ENCODE measurements at places on chromosomes 3 and 15. TPM values are rescaled to one million over a fixed set of nuclear protein-coding genes. Genes with fewer than 3 reads are reported as not detected.
A peak's percentile ranks its signal among the peaks of the same experiment; 100 is the strongest.

The PP2D1 gene
- not detected for total RNA-seq

The CEP19 gene
- total RNA-seq, result 3.2 TPM

The QRICH1 gene
- total RNA-seq, result 63.7 TPM

DNA sequence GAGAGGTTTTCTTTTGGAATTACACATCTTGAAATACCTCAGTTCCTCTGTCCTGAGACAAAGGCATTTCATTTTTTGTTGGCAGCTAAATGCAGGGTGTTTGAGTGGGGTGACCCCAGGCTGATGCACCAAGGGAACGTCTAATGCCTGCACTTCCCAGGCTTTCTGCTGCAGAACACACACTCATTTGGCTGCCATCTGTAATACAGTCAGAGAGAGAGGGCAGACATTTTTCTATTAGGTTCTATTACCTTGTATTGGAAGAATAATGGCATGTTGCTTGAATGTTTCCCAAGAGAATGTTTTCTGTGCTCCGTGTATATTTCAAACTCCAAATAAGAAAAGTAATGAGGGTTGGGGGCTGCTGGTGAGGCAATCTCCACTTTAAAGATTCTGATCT is 87.1 kb downstream of the PTPRG start:
- no peak for DNase-seq

GRCh38 chr3:136819731-136820679 is 1.1 kb downstream of the SLC35G2 start:
- DNase-seq, result no peak

DNA sequence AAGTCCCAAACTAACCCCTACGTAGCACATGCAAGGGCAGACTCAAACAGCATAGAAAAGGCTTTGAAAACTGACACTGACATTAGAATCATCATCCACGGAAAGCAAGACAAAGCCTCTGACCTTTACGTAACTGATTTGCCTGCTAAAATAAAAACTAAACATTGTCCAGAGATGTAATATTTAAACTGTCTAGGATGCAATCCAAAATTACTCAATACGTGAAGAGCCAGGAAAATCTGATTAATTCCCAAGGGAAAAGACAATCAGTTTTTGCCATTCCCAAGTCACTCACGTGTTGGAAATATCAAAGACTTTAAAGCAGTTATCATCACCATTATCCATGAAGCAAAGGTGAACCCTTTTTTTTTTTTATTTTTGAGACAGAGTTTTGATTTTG is 13.3 kb upstream of the IQCF1 start:
- no peak for DNase-seq

DNA sequence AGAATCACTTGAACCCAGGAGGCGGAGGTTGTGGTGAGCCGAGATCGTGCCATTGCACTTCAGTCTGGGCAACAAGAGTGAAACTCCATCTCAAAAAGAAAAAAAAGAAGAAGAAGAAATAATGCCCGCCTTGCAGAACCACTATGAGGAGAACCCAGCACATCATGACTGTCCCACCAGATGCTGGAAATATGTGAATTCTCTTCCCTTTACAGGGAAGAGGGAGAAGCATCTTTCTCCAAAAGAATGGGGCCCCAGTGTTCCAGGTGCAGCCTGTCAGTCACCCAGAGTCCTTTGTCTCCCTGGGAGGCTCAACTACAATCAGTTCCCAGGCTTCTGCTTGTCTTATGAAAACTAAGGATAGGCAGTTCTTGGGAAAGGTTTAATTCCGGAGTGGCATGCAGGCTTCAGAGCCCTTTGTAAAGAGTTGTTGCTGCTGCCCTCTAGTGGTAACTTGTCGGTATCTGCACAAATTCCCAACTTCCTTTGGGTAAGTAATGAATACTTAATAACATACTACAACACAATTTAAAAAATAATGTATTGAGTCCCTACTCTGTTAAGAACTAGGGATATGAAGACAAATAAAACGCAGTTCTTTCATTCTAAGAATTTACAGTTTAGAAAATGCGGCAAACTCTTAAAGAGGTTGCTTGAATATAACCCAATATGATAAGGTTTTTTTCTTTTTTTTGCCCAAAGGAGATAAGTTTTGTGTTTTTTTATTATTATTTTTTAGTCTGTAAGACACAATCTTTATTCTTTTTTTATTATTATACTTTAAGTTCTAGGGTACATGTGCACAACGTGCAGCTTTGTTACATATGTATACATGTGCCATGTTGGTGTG is 18.6 kb upstream of the TICRR start:
- DNase-seq, result peak; percentile 67

- DNase-seq, result peak; percentile 14
Observed at GRCh38 chr3:35965908-35966307, 326.6 kb downstream of the ARPP21 start.

DNA sequence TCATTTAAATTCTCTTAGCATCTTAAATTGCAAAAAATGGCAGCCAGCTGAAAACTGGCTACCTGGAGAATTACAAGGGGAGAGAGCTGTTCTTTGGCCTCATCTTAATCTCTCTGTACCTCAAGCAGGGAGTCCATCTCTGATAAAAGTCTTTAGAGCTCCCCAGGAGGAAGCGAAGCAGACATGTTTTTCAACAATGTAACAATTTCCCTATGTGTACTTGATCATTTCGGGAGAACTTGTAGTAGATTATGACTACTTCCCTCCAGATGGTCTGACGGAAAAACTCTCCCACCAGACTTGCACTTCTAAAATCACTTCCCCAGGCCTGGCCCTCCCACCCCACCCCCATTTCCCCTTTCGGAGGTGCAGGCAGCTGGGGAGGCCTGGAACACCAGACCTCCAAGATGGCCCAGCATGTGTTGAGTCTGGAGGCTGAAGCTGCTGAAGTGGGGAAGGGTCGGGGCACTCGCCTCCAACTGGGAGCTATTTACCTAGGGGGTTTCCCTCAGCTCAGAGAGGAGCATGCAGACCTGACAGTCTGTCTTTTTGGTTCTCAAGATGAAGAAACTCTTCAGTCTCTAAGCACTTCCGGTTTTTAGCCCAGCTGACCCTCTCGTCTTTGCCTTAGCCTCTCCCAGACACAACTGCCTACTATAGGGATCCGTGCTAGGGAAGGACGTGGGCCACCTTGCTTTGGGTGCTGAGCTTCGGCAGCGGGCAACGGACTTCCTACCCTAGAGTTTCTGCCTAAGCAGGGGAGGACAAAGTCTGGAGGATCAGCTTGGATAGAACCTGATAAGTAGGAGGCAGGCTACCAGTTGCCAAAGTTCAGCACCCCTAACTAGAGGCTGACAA is 164.0 kb upstream of the TBL1XR1 start:
- DNase-seq, result no peak

DNA sequence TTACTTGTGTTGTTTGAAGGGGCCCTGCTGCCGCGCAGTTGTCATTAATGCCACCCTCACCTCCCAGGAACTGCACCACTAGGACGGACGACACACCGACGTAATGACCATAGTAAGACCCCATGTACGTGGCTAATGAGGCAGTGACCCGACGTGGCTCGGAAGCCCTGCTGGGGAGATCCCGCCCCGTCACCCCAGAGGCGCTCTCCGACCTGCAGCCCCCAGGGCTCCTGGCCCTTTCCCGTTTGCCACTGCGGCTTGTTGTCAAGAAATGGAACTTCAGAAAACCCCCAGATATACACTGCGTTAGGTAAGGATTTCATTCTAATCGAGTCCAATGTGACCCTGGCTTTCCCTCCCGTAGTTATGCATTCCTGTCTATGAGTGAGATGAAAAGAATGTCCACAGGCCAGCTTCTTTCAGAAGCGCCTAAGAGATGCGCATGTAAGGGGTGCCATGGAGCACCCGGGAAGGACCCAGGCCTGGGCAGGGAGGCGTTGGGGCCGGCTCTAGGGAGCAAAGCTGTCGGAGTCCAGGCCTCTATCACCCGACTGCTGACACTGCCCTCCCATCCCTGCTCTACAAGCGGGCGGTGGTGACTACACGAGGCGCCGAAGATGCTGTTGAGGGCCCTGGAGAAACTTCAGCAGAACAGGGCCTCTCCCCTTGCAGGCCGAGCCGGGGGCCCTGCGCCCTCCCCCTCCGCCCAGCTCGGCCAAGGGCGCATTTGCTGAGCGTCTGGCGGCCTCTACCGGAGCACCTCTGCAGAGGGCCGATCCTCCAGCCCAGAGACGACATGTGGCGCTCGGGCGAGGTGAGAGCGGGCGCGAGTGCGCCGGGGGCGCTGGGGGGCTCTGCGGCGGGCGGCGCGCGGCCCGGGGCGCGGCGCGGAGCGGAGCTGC is at the start of gene GABRA5:
GABRA5 (plus strand) TSS at position 765 of the 902 bp plus-strand sequence. CDS start 2,187 bp downstream, outside the sequence.
- DNase-seq, result no peak

DNA sequence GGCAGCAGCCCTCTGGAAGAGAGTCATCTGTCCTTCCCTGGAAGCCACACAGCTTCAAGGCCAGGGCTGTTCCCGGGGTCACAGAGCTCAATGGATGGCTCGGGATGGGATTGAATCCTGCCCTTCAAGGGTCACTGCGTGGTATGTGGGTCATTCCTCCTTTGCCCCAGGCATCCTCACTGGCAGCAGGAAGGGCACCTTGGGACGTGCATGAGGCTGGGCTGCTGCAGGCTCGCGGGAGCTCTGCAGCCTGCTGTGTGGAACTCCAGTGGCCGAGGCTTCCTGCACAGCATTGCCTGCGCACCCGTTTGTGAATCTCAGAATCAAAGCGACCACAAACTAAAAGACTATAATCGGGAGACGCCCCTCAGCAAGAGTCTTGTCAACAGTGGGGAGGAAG is 60.7 kb downstream of the PCSK6 start:
- DNase-seq, result no peak

DNA sequence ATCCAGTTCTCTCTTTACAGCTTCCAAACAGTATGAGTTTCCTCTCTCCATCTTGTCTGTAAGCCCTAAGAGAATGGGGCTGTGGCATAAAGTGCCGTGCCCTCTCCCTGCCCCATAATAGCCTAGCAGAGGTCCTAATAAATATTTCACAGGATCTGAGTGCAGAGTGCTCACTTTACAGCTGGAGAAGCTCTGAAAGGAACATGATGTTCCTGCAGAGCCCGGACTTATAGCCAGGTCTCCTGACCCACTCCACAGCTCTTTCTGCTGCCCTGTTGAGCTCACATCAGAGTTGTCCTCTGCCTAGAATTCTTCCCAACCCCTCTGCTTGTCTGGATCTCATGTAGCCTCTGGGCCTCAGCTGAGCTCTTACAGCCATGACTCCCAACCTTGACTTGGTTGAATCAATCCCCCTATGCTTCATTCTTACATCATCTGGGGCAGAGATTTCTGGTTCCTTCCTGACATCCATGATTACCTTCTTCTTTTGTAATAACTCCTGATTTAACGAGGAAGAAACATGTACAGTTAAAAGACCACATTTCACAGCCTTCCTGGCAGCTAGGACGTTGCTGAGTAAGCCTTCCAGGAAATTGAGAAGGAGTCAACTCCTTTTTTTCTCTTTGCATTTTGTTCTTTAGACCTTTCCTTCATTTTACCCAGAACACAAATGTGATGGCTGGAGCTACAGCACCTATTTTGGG is 135.3 kb downstream of the RPLP1 start:
- DNase-seq, result no peak

DNA sequence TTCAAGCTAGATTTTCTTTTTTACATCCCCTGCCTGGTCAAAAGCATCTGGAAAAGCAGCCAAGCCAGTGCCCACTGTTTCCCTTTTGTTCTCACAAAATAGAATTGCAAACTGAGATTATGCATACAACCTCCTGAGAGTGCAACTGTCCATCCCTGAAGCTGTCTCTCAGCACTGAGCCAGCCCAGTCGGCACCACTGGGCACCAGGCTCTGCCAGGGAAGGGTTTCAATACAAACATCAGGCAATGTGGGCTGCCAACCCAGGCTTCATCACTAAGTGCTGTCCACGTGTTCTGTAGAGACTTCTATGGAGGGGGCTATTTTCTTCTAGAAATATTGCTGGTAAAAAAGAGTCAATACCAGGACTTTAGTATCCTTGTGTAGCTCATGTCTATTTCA is 356.3 kb upstream of the TBL1XR1 start:
- no peak for DNase-seq

DNA sequence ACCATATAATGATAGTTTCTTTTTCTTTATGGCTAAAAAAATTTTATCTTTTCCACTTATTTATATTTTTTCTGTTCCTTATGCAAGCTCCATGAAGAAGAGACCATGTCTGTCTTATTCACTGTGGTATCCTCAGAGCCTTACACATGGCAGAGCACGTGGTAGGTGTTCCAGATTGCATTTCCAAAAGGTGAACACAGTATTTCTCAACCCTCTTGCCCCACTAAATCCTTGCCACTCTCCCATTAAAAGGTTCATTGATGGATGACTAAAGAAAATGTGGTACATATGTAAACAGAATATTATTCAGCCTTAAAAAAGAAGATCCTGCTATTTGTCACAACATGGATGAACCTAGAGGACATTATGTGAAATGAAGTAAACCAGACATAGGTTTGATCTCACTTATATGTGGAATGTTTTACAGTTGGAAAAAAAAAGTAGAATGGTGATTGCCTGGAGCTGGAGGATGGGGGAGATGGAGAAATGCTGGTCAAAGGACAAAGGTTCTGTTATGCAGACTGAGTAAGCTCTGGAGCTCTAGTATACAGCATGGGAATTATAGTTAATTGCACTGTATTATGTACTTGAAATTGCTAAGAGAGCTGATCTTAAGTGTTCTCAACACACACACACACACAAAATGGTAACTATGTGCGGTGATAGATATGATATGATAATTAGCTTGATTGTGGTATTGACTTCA is 266.7 kb downstream of the CNTN3 start:
- DNase-seq, result no peak

The PPP2R3A gene
- 2.8 TPM for total RNA-seq

DNA sequence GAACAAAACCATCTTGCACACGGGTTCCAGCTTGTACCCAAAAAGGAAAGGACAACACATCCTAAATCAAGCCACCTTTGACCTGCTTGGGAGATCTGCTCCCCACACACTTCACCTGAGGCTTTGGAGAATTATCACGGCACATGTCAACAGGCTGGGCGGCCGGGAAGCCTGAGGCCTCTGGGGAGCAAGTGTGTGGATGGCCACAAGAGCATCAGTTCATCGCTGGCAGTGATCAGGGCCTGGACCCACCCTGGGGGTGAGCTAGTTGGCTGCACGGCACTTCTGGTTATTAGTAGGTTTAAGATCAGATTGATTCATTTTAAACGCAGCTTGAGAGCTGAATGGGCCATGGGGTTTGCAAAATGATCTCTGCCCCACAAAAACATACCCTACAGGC is 108.5 kb downstream of the CHSY1 start:
- DNase-seq, result no peak

The CFAP100 gene
- not detected for total RNA-seq

- DNase-seq, result no peak
Observed at GRCh38 chr15:69606921-69607500, 154.4 kb downstream of the RPLP1 start.

GRCh38 chr3:129599073-129599472 is 7.4 kb downstream of the PLXND1 start:
- no peak for DNase-seq

The ARHGEF26 gene
- 2.9 TPM for total RNA-seq

DNA sequence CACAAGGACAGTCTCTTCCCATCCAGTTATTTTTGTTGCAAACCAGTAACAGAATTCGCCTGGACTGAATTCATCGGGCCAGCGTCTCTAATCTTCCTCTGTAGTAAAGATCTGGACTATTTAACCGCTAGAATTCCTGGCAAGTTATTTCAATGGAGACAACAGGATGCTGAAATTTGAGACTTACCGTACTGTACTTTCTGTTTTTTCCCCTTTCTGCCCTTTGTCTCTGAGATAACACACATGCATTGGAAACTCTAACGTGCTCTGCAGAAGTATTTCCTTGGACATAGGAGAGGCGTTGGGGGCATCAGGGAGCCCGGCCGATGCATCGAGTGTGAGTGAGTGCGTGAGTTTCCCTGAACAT is 61.5 kb downstream of the ASB7 start:
- no peak for DNase-seq

- DNase-seq, result no peak
Observed at GRCh38 chr15:50151476-50151875, 30.5 kb upstream of the SLC27A2 start.

Data from NCI-H460 (cell line).